Cardiac septum (tissue), 1 donor: ENCODE measurements at places on chromosomes 12 and 14.

- DNase-seq, result no peak
These were observed 65.8 kb downstream of the MNAT1 start for GRCh38 chr14:60800409-60800808.

- DNase-seq, result no peak
These were observed 402 bp downstream of the LMNTD1 start for GRCh38 chr12:25552681-25553080.

DNA sequence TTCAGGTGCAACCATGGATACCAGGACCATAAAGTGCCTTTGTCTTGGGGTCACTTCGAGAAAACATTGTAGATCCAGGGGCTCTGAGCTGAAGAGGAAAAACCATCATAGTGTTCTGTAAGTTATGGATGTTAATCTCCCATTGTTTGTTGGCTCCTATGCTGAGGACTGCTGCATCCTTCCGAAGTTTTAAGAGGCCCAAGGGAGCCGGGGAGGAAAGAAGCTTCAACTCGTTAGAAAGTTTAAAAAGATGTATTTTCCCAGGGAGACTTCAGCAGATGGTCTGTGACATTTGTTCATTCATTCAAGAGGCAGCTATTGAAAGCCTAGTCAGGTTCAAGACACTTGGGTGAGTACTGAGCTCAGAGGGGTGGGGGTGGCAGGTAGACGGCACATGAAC, 378.8 kb upstream of the TBX3 start:
- no peak for DNase-seq

GRCh38 chr12:71981149-71981548, 42.5 kb downstream of the TPH2 start:
- no peak for DNase-seq

DNA sequence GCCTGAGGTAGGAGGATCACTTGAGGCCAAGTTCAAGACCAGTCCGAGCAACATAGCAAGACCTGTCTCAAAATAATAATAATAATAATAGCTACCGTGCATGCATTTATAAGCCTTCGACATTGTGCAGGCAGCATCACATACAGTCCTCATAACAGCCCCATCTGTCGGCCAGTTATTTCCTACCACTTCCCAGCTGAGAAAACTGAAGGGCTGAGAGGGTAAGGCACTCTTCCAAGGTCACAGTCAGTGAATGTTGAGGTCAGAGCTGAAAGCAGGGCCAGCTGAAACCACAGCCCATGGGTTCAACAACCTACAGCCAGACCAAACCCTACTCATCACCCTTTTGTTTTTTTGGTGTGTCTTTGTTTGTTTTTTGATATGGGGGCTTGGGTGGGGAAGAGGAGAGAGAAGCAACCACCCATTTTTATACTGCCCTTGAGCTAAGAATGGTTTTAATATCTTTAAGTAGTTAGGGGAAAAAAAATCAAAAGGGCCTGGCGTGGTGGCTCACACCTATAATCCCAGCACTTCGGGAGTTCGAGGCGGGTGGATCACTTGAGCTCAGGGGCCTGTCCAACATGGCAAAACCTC, 16.8 kb upstream of the ITPK1 start:
- no peak for DNase-seq

- DNase-seq, result no peak
These were observed 10.7 kb downstream of the SCARB1 start for GRCh38 chr12:124852911-124853427.

- no peak for DNase-seq
These were observed 556 bp downstream of the GPRC5A start for GRCh38 chr12:12891881-12892355.

DNA sequence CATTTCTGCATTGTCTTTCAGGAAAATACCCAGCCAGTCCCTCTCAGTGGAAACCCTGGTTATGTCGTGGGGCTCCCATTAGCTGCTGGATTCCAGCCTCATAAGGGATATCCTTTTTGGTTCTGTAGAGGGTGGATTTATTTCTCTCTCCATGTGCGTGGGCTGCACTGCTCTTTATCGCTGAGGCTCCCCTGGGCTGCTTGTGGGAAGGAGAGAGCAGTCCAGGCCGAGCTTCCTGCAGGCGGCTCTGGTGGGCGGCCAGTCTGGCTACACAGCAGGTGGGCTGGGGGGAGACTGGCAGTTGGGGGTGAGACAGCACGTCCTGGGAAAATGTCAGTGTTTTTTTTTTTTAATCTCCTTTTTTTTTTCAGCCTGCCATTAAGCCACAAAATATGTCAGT, 27.6 kb downstream of the TCTN1 start:
- DNase-seq, result no peak

DNA sequence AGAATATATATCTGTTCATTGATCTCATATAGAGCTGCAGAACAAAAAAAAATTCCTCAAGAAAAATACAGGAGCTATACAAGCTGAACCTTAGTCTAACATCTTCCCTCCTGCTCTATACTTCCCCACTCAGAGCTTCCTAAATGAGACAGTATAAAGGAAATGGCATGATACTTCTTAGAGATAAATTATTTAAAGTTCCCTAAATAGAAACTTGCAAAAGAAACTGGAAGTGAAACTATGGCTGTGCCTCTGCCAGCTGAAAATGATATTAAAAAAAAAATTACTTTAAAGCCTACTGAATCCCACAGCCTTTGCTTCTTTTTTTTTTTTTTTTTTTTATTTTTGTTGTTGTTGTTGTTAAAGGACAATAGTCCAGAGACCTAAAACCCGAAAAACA, 11.6 kb upstream of the NEK9 start:
- no peak for DNase-seq
